ENCODE measurements at places on chromosomes 12 and 14. TPM values are rescaled to one million over a fixed set of nuclear protein-coding genes. Genes with fewer than 3 reads are reported as not detected.

DNA sequence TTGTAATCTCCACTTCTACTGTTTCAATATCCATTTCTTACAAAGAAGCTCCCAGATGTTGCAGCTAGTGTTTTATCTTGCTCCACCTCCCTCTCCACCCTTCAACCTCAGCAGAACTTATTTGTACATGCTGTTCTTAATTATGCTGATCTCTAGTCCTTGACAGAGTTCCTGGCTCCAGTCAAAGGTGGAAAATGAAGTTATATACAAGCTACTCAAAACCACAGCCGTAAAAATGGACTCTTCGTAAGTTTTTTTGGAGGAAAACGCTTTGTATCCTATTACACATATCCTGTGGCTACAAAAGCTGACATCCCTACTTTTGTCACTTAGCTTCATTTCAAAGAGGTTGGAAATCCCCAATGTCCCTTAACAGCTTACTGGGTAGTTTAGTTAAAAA is 1.3 kb downstream of the CLEC1A start:
- no peak for DNase-seq

- no peak for DNase-seq
Observed at GRCh38 chr12:1657688-1658087, 28.7 kb downstream of the WNT5B start.

DNA sequence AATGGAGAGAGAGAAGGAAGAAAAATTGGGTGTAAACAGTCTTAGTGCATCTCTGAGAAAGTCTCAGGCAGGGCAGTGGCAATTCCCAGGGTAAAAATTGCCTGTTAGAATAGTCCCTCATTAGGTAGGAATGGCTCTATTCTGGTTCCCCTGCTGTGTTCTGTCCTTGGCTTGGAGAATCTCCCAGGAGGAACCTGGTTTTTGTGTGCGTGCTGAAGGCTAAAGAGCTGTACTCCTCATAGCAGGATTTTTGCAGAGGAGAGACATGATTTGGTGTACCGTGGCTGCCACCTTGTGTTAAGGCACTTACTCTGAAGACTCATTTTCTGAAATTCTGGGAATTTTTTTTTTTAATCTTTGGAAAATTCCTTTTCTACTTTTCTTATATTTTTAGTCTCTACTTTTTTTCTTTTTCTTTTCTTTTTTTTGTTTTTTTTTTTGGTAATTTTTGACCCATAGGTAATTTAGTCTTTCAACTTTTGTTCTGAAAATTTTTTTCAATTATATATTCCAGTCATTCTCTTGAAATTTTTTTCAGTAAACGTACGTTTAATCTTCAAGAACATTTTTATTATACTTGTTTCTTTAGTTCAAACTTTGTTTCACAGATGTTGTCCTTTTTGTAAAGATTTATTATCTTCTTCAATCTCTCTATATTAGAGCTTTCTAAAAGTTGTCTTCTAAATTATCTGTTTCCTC is 63.8 kb downstream of the FBXO33 start:
- DNase-seq = no peak

- DNase-seq = no peak
Observed at GRCh38 chr12:119710965-119711551, 43.1 kb downstream of the PRKAB1 start.

GRCh38 chr12:28086521-28087155 is 103.6 kb upstream of the CCDC91 start:
- no peak for DNase-seq

GRCh38 chr14:67680121-67680602 is 5.7 kb upstream of the VTI1B start:
- DNase-seq = no peak

Gene ISM2
- 0.13 TPM for total RNA-seq

Gene USP44
- total RNA-seq = 0.89 TPM

Gene CCDC38
- total RNA-seq = not detected

Gene MMP14
- total RNA-seq = 669 TPM

Gene TRPV4
- 0.75 TPM for total RNA-seq

Gene DAZAP2
- 271 TPM for total RNA-seq

Gene LIN7A
- 1.3 TPM for total RNA-seq

Gene EIF2S3B
- total RNA-seq = 1.3 TPM

Gene LRRC10
- not detected for total RNA-seq

Gene RAB21
- total RNA-seq = 28.5 TPM

Gene ERBB3
- total RNA-seq = 12.3 TPM

All from kidney epithelial cell (primary cell).